Cerebellar cortex (tissue), 1 donor: ENCODE measurements at places on chromosomes 6 and 20.

DNA sequence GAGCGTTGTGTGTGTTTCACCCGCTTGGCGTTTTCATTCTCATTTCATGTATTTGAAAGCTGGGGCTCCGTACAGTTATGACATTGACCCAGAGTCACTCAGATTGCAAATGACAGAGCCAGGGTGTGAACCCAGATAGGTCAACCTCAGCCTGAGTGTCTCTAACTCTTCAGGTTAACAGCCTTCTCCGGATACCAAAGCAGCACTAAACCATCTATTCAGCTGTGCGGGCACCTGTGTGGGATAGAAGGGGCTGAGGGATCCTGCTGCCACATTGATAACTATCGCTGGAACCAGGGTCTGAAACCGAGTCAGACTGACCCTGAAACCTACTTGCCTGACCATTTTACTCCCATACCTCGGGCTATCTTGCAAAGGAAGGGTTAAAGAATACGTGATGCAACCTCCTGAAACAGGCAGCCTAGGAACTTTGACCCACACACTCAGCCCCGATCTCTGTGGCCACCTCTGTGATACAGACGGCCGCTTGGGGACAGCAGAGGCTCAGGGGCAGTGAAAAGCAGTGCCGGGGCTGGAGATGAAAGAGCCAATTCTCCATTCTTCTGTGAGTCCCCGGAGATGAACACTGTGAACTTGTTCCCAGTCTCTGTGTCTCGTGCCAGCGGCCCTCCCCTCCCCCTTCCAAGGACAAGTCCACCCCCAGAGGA is 233.5 kb upstream of the QKI start:
- peak; percentile 36 for DNase-seq

- DNase-seq = no peak
Observed at GRCh38 chr6:20483887-20484497, 50.3 kb upstream of the CDKAL1 start.

DNA sequence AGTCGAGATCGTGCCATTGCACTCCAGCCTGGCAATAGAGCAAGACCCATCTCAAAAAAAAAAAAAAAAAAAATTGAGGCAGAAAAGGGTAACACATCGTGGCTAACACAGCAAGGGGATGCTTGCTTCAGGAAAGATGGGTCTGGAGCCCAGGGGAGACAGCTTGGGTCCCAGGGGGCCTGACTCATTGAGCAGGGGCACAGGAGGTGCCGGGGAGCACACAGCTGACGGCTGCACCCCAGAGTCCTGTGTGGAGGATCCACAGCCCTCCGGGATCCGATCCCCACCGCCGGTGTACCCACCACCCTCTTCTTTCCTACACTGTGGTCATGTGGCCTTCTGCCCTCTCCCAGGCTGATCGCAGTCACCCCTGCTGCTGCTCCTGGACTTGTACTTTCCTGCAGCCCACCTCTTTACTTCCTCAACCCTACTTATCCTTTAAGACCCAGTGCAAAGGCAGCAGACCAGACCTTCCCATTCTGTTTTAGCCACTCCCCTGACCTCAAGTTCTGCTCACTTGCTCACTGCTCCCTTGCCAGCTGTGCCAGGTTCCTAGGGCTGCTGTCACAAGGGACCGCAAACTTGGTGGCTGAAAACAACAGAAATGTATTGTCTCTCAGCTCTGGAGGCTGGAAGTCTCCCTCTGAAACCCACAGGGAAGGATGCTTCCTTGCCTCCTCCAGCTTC is 17.6 kb upstream of the EZR start:
- no peak for DNase-seq

GRCh38 chr6:136788069-136788902 is 4.0 kb downstream of the MAP3K5 start:
- peak; percentile 9 for DNase-seq

- no peak for DNase-seq
Observed at GRCh38 chr6:160975162-160975561, 16.4 kb upstream of the MAP3K4 start.

DNA sequence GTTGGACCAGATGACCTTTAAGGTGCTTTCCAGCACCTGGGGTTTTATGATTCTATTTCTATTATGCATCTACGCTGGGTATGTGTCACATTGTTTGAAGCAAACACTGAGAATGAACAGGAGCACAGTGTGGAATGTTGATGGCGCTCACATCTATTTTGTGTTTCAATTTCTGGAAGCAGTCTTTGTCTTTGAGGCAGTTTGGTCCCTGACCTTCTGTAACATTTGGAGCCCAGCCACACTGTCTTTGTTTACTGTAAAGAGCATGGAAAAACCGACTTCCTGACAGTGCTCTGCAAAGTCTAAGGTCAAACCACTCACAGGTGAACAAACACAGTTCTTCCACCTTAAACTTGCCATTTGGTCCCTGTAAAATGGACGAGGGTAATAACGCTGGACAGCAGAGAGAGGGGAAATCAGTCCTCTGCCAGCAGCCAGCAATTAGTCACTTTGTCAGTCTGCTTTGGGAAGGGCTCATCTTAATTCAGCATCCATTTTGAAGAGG is 155.5 kb downstream of the PRL start:
- DNase-seq = no peak

- DNase-seq = no peak
Observed at GRCh38 chr20:63552481-63553249, 1.3 kb upstream of the FNDC11 start.

DNA sequence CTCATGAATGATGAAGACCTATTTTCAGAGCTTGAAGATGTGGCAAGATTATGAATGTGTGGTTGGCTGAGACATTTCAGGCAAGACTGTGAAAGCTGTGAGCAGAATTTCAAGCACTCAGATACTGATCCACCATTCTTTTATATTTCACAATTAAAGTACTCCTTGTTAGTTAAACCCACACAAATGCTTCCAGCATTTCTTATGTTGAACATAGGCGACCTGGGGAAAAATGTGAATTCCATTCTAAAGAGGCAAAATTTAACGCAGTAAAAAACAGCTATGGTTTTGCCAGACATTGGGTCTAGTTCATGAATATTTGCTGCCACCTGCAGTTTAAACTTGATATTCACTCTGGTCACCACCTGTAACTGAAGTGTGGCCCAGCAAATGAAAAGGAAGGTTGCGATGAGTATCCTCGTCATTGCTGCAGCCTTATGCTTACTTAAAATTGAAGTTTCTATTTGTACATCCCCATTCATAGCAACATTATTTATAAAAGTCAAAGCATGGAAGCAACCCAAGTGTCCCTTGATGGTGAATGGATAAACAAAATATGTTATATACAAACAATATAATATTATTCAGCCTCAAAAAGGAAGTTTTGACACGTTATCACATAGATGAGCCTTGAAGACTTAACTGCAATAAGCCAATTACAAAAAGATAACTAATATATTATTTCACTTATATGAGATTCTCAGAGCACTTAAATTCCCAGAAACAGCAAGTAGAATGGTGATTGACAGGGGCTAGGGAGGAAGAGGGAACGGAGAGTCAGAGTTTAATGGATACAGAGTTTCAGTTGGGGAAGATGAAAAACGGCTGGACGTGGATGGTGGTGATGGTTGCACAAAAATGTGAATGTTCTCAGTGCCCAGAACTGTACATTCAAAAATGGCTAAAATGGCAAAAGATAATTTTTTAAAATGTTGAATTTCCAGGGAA is 32.4 kb upstream of the FAM184A start:
- DNase-seq = peak; percentile 77

DNA sequence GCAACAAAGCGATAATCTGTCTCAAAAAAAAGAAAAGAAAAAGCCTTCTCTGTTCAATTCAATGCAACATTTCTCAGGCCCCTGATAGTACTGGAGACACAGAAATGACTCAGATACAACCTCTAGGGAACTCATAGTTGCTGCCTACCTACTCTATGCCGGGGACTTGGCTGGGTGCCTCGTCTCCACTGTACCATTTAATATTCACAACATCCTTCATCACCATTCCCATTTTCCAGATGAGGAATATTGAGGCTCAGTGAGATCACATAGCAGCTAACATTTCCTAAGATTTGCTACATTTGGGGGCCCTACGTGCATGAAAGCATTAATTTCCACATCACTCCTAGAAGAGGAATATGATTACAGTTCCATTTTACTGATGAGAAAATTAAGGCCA is 7.5 kb downstream of the NOL4L start:
- DNase-seq = no peak

DNA sequence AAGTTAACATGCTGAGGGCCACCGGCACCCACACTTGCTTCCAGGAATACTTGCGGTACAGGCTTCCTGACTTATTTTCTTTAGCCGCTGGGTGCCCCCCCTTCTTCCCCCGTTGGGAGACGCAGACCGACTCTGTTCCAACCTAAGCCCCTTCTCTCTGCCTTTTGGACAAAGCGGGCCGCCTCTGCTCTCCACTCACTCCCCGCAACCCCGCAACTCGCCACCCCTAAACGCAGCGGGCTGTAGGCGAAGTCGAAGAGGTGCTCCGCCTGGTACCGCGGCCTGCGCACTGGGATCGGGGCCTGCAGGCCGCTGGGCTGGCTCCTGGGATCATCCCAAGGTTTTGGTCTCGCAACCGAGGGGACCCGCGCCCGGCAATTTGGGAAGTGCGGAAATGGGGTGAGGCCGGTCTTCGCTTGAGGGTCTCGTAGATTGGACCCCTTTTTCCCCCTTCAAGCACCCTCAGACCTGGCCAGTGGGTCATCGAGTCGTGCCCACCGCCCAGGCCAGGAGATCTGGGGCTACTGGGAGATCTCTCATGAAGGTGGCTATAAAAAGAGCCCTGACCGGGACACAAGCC is 4.7 kb upstream of the FOXF2 start:
- DNase-seq = no peak

- peak; percentile 71 for DNase-seq
Observed at GRCh38 chr20:32902456-32903420, 44.0 kb downstream of the EFCAB8 start.

DNA sequence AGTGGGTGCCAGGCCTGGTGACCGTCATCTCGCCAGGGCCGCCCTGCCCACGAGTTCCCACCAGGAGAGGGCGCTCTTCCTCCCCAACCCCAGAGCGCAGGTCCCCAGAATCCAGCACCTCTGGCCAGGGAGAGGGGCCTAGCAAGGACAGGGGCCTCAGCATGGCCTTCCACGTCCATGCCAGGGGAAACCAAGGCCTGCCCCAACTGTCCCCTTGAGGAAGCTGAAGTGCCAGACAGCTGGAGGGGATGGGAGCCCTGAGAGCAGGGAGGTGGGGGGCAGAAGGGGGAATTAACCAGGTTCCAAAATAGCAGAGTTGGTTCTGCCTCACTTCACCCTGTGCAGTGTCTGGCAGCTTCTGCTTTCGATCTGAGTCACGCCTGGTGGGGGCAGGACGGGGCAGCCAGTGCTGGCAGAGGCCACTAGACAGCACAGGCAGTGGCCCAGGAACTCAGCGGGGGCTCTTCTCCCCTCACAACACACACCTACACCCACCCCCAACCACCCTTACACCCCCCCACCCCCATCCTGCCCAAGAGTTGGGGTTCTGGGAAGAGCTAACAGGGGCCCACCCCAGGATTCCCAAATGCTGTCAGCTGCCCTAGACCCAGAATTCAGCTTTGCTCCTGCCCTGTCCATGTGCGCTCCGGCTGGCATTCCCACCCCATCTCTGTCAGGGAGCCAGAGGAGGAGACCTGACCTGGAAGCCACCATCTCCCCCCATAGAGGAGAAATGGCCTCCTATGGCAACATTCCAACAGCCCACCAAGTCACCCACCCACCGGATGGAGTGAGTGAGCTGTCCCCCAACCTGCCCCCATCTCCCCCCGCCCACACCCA is 29.2 kb downstream of the TFEB start:
- peak; percentile 45 for DNase-seq

GRCh38 chr6:21325201-21325856 is 268.2 kb upstream of the SOX4 start:
- DNase-seq = no peak

- DNase-seq = no peak
Observed at GRCh38 chr20:62428396-62429295, 1.3 kb upstream of the RBBP8NL start.

- no peak for DNase-seq
Observed at GRCh38 chr6:88562353-88563276, 396.5 kb upstream of the CNR1 start.

DNA sequence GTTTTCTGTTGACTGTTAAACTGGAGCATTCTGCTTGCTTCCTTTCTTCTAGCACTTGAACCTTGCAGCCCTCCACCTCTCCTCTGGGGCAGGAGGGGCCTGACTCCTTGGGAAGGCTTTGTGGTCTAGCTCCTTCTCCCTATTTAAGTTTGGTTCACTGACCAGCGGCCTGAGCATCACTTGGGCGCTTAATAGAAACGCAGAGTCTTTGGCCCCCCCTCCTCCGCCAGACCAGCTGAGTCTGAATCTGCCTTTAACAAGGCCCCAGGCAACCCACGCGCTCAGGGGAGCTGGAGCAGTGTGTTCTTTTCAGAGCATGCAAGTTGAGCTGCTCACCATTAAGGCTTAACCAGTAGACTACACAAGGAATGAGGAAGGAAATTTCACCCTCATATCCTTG is 225.7 kb downstream of the NRN1 start:
- no peak for DNase-seq

- no peak for DNase-seq
Observed at GRCh38 chr20:61798632-61799031, 267.0 kb downstream of the TAF4 start.

DNA sequence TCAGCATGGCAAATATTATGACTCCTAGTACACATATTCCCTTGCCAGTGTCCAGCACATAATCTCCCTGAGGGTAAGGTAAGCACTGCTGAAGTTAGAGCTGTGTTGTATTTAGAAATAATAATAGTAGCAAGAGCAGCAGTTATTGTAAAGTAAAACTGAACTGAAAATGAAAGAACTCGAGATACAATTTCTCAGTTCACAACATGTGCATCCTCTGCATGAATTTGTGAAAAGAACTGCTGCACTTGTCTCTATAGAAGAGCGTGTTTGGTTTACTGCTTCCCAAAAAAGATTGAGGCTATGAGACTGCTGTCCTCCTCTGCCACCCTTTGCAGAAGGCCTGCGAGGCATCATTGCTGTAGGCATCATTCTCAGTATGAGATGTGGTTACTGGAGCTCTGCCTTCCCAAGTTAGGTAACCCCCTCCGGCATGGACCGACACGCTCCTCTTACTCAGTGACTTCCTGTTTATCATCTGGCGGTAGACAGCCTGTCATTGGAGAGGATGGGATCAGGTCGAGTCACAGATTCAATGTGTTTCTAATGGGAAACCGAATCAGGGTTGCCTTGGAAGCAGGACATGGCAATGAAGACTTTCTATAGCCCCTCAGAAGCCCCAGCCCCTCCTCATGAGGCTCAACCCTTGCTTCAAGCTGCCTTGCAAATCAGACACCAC is 48.1 kb downstream of the SLC24A3 start:
- DNase-seq = no peak

- DNase-seq = no peak
Observed at GRCh38 chr6:158797331-158798310, 21.5 kb downstream of the EZR start.

- DNase-seq = no peak
Observed at GRCh38 chr6:134172706-134173365, 120.4 kb upstream of the SLC2A12 start.

GRCh38 chr6:149317644-149318571 is at the start of gene TAB2:
Gene TAB2, plus strand, starts transcription at chr6:149317712. Its CDS starts 52,286 bp downstream, at chr6:149369998.
- no peak for DNase-seq

DNA sequence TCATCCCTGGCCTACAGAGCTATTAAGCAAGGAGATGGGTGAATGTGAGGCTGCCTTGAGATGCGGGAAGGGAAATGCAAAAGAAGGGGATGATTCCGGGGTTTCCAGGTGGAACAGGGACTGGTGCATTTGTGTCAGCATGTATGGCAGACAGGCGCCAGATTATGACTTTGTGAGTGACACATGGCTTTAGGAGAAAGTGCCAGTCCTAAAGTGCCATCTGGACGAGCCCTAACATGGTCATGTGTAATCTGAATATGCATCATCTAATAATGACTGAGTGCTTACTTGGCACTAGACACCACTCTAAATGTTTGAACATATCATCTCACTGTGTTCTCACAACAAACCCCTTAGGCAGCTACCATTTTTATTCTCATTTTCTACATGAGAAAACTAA is 195.0 kb upstream of the TSHZ2 start:
- no peak for DNase-seq
